Central memory CD4-positive, alpha-beta T cell (primary cell): ENCODE measurements at places on chromosomes 16 and 17.
A peak's percentile ranks its signal among the peaks of the same experiment; 100 is the strongest.

DNA sequence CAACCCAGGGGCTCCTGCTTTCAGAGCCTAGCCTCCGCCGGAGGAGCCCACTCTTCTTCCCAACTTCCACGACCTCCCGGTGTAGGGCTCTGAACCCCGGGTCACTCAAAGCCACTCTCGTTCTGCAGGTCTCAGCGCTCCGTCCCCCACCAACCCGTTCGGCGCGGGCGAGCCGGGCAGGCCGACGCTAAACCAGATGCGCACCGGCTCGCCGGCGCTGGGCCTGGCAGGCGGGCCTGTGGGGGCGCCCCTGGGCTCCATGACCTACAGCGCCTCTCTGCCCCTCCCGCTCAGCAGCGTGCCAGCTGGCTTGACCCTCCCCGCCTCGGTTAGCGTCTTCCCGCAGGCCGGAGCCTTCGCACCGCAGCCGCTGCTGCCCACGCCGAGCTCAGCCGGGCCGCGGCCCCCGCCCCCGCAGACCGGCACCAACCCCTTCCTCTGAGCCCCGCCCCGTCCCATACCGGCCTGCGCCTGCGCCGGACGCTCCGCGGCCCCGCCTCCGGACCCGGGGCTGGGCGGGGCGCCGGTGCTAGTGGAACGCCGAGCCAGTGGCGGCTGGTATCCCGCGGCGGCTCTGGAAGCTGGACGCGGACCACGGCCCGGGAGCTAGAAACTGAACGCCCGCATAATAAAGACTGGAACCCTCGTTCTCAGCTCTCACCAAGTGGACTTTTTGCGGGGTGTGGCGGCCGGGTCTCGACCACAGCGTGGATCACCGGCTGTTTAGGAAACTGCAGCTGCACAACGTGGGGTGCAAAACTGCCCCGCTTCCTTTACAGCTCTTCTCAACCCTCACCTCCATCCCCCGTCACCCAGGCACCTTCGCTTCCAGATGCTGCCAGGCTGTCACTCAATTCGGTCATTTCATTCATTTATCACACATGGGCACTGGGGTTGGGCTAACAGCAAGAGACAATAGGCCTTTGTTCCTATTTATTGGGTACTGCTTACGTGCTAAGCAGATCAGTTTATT is 5.0 kb upstream of the SPATA20 start:
- DNase-seq = peak; percentile 78

DNA sequence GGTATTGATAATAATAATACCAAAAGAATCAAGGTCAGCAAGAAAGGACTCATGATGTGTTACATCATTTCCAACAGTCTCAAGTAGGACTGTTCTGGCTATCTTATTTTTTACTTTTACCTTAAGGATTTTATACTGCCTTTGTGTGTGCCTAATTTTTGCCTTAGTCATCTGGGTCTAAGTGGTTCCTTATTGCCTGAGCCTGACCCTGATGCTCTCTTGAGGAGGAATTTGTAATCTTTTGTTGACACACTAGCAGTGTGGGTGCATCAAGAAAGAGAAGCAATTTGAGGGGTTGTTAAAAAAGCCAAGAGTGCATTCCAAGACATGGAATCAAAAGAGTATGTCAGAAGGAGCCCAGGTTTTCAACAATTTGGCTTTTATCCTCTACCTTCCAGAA is 59.3 kb downstream of the TMEM100 start:
- no peak for DNase-seq

DNA sequence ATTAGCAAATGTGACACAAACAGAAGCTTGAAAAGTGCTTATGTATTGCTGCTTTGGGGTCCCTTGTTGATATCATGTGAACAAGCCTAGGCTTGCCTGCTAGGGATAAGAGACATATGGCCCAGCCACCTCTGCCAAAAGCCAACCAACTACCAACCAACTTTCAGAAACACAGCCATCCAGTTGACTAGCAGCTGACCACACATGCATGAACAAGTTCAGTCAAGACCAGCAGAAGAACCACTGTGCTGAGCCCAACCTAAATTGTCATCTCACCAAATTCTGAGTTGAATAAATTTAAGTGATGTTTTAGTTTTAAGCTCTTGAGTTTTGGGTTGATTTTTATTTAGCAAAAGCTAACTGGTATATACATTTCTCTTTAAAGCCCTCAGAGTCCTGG is 3.5 kb downstream of the ERN2 start:
- DNase-seq = no peak

DNA sequence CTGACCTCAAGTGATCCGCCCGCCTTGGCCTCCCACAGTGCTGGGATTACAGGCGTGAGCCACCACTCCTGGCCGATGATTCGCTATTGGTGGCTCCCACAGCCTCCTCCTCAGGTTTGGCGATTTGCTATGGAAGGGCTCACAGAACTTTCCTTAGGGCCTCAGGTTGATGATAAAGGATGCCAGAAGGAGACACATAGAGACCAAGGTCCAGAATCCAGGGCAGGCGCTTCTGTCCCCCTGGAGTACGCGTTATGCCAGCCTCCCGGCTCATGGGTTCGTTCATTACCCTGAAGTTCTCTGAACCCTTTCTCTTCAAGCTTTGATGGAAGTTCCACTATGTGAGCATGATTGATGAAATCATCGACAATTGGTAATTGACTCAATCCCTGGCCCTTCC is 19.9 kb downstream of the LGALS3BP start:
- DNase-seq = no peak

GRCh38 chr16:56343661-56344517 is 81.5 kb downstream of the AMFR start:
- no peak for DNase-seq

GRCh38 chr17:20922128-20922670 is 120.6 kb downstream of the USP22 start:
- DNase-seq = no peak

- DNase-seq = no peak
These were observed 14.9 kb downstream of the RHOT1 start for GRCh38 chr17:32157225-32157624.

- DNase-seq = no peak
These were observed 21.8 kb downstream of the SREBF1 start for GRCh38 chr17:17815062-17815406.

- DNase-seq = no peak
These were observed 17.7 kb downstream of the BRD7 start for GRCh38 chr16:50351116-50351515.

GRCh38 chr16:72946474-72947194 is 101.3 kb downstream of the ZFHX3 start:
- DNase-seq = no peak

DNA sequence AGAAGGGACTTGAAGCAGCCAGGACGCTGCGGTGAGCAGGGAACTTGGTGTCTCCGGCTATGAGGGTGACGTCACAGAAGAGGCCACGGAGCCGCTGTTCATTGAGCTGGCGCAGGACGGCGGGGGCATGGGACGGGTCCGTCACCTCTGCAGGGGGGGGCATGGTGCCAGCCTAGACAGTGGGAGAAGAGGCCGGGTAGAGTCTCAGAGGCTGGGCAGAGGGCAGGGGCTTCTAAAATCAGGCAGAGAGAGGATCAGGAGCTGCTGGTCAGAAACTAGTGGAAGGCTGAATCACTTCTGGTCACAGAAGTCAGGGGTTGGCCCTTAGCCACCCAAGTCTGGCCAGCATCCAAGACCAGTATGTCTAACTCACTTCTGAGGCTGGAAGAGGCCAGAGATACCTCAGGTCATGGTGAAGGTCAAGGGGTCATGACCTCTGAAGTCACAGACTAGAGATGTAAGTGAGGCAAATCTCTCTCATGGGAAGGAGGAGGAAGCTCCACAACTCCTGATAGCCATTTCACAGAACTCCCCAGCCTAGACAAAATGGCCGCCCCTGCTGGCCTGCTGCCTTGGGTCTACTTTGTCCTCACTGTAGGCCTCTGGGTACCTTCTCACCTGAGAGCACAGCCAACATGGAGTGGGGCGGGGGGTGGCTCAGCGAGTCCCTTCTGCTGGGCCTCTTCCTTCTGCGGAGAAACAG is 12.6 kb downstream of the ZBTB4 start:
- DNase-seq = no peak

DNA sequence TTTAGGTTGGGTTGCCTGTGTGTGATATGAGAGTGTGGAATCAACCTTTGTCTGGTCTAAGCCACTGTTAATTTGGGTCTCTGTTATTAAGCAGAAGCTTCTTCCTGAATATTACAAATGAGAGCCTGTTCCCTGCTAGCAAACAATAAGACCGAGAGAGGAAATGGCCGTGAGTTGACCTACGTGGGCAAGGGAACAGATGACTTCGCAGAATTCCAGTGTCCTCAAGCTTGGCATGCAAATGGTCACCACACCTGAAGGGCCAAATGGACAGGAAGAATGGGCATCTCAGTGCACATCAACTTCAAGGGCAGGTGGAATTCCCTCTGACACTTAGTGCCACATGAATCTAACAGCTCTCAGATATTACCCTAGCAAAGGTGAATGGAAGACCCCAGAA is 250.8 kb upstream of the FOXF1 start:
- no peak for DNase-seq

DNA sequence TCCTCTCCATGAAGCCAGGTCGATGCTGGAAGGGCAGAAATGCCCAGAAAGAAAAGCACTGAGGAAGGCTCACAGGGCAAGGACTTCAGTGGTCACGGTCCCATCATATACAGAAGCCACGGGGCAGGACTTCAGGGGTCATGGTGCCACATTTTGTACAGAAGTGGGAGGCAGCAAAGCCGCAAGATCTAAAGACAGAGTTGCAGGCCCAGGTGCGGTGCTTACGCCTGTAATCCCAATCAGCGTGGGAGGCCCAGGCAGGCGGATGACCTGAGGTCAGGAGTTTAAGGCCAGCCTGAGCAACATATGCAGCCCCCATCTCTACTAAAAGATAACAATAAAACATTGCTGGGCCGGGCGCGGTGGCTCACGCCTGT is 96.0 kb downstream of the NXN start:
- no peak for DNase-seq

GRCh38 chr16:27405546-27406451 is 3.8 kb downstream of the IL21R start:
- DNase-seq = no peak

GRCh38 chr17:81082177-81083073 is 47.5 kb downstream of the BAIAP2 start:
- no peak for DNase-seq

DNA sequence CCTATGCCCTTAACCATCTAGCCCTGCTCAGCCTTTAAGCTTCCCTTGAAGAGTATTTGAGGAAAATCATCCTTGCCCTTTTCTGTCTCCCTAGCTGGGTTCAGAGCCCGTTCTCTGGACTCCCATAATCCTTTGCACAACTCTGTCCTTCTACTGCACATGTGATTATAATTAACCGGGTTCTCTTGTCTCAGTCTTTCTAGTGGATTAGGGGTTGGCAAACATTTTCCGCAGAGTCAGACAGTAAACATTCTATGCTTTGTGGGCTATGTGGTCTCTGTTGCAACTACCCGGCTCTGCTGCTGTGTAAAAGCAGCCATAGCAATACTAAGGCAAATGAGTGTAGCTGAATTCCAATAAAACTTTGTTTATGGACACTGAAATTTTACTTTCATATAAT is 80.0 kb downstream of the CDRT15 start:
- no peak for DNase-seq

GRCh38 chr17:9108146-9108545 is 86.8 kb downstream of the NTN1 start:
- DNase-seq = no peak

DNA sequence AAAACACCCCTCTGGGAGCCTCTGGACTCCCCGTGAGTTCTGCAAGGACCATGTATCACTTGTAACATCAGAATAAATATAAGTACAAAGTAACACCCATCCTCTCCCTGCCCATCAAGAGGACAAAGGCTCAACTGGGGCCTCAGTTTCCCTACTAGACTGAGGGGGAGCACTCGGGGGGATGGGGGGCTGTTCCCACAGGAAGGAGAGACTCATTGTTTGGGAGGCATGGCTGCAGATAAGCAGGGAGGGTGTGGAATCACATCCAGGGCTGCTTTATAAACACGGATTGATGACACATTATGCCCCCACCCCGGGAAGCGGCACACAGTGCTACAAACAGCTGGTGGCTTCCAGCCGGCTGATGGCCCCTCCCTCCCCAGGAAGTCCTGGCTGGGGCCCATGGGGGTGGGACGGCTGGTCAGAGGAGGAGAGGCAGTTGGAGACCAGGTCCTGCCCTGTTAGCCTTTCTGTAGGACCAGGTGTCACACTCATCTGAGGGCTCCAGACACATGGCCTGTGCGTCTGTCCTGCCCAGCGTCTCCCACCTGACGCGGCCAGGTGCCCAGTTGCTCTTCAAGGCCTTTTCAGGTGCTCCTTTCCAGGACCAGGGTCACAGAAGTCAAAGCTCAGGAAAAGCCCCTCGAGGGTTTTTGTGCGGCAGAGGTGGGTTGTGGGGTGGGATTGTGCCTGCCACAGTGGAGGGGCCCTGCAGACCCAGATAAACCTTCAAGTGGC is 1.3 kb upstream of the MPG start:
- no peak for DNase-seq

GRCh38 chr16:23863511-23864422 is 28.0 kb downstream of the PRKCB start:
- peak; percentile 60 for DNase-seq

GRCh38 chr16:68072038-68072695 is 13.0 kb upstream of the NFATC3 start:
- DNase-seq = no peak
